Mucosa of descending colon (tissue), 3 donors: ENCODE measurements at places on chromosomes 4 and X.

- no peak for DNase-seq
Measured at GRCh38 chr4:89100853-89101252, 10.5 kb upstream of the TIGD2 start.

- no peak for DNase-seq
Measured at GRCh38 chr4:99529956-99530355, 19.1 kb downstream of the C4orf17 start.

GRCh38 chr4:66187175-66187720, 517.0 kb upstream of the EPHA5 start:
- no peak for DNase-seq

DNA sequence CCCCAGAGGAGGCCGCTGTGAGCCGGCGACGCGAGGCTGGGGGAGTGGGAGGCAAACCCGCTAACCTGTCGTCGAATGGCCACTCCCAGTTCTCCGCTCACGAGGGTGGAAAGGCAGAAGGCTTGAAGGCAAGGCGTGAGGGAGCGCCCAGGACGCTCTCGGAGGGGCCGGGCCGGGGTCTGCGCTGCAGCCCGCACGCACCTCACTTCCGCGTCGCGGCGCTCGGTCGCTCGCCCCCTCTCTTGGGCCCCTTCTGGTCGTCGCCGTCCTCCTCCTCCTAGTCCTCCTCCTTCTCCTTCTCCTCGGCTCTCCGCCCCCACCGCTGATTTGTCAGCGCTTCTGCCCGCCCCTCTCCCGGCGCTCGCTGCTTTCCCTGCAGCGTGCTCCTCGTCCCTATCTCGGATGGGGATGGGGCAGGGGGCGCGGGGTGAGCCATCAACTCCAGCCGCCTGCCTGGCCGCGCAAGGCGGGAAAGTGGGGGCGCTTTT, at the start of gene SNCA:
TSS of gene SNCA (minus strand) at position 265 of the 488 bp plus-strand sequence. CDS start 1,494 bp downstream, outside the sequence.
- peak; percentile 54 for DNase-seq
